ENCODE measurements at places on chromosomes 16 and 17. TPM values are rescaled to one million over a fixed set of nuclear protein-coding genes. Genes with fewer than 3 reads are reported as not detected.
A peak's percentile ranks its signal among the peaks of the same experiment; 100 is the strongest.

PPL gene
- total RNA-seq: 156 TPM

DNA sequence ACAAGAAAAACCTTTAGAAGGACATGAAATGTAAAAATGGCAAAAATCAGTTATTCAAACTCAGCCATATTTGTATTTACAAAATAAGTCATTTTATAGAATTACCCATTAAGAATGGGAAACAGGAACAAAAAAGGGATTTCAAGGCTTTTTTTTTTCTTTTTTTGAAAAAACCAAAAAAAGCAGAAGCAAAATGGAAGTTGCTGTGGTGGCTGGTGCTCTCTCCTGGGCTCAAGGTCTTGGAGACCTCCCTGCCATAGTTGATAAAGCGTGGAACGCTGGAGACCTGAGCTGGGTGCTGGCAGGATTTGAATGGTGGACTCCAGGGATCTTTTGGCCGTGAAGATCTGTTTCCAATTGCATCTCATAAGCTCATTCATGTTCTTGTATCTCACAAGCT lies 3.1 kb downstream of the PLCG2 start:
- peaks cover 20% of the 10 kb centered on the region for H3K4me1 ChIP-seq
- no peak for DNase-seq
- no peak overlapping the region for H3K27ac ChIP-seq
- no peaks in the 10 kb centered on the region for H3K36me3 ChIP-seq
- no peak overlapping the region for H3K4me3 ChIP-seq

GRCh38 chr17:40321961-40322357 lies 13.0 kb downstream of the RARA start:
- H3K4me1 ChIP-seq: peaks cover 91% of the 10 kb centered on the region
- H3K36me3 ChIP-seq: no peaks in the 10 kb centered on the region
- peak overlapping the region; percentile 93 for H3K27ac ChIP-seq
- DNase-seq: no peak

CCL17 gene
- 2.8 TPM for total RNA-seq

GRCh38 chr17:43583332-43583731 lies 37.2 kb upstream of the ETV4 start:
- no peaks in the 10 kb centered on the region for H3K27me3 ChIP-seq
- no peak overlapping the region for H3K27ac ChIP-seq
- no peak for DNase-seq
- H3K4me1 ChIP-seq: peaks cover 9% of the 10 kb centered on the region

VAMP2 gene
- 48.2 TPM for total RNA-seq

KRTAP4-4 gene
- not detected for total RNA-seq

- H3K4me1 ChIP-seq: peaks cover 14% of the 10 kb centered on the region
- no peak for DNase-seq
- no peaks in the 10 kb centered on the region for H3K27me3 ChIP-seq
Measured at GRCh38 chr16:81265658-81266451, 27.4 kb downstream of the BCO1 start.

METTL2A gene
- total RNA-seq: 20.2 TPM

DNA sequence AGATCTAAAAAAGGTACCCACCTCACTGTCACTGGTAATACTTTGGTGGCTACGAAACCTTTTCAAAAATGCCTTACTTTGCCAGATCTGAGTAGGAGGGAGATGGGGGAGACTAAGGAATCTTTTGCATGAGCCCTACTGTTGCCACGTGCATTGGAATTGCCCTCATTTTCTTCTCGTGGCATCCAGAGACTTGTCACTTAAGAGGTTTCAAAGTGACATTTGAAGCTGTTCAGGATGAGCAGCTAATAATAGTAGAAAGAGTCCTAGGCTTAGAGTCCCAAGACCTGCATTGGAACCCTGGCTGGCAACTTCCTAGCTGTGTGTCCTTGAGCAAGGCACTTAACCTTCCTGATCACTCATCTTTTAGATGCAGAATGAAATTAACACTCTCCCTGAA lies 43.5 kb downstream of the GPRC5B start:
- H3K4me1 ChIP-seq: no peaks in the 10 kb centered on the region
- H3K4me3 ChIP-seq: no peak overlapping the region
- no peak for DNase-seq

DNA sequence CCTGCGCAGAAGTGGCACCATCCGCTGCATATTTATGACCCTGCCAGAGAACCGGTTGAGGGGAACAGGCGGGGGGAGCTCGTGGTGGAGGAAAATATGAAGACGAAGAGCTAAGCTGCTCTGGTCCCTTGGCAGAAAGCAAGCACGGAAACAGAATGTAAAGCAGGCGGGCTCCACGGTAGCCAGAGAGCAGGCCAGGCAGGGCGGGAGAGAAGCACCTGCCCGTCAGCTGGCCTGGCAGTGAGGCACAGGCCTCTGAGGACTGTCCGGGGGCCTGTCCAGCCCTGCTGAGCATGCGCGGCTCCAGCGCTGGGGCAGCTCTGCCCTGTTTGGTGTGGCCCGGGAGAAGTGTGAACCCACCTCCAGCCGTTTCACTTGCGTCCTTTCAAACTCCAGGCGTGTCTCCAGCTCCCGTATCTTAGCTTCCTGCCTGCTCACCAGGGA lies 46.7 kb downstream of the PIPOX start:
- H3K4me1 ChIP-seq: no peaks in the 10 kb centered on the region

CDRT15 gene
- not detected for total RNA-seq

DNA sequence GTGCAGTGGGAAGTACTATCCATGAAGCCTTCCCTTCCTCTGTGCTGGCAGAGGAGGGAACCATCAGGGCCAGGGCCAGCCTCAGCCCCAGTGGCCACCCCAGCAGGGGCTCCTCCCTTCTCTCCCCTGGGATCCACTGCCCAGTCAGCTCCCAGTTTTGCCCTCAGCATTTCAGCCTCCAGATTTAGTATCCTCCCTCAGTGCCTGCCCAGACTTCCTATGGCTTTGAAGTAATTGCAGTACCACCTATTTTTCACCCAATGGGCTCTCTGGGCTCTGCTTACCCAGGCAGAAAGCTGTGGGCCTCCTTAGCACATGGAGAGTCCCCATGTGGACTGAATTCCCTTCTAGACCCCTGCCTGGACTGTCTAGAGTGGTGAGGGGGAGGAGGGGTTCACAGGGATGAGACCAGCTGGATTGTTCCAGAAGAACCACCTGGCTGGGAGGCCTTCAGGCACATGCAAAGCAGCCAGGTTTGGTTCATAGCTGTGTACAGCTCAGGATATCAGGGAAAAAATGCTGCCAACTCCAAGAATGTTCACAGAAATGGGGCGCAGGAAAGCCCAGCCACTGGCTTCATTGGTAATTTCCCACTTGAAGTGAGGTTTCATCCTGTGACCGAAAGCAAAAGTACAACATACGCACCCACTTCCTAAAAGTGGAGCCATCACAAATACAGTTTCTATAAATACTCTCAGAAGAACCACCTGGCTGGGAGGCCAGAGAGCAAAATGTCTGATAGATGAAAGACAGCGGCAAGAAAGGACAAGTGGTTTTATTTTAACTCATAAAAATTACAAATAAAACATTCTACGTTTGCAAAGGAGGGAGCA lies 15.2 kb upstream of the HERPUD1 start:
- DNase-seq: no peak
- H3K27ac ChIP-seq: peak overlapping the region; percentile 79
- H3K27me3 ChIP-seq: no peaks in the 10 kb centered on the region

DPH1 gene
- 28.8 TPM for total RNA-seq

ZG16B gene
- 0.69 TPM for total RNA-seq

ALOX12 gene
- total RNA-seq: 1.6 TPM

DNA sequence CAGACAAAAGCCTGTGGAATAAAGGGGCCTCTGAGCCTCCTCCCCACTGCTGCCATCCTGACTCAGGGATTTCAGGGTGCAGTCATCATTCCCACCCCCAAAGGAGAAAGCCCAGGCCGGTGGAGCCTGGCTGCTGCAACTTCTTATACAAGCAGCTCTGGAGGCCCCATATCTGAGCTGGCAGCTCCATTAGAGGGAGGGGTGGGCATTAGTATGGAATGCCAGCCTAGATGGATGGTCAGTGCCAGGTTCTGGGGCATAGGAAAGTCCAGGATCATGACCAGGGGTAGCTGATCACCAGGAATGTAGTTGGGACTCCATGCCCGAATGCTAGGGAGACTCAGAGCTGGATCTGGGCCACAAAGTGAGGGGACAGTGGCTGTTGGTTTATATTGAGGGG lies 581.0 kb downstream of the KCNJ18 start:
- no peaks in the 10 kb centered on the region for H3K36me3 ChIP-seq
- no peaks in the 10 kb centered on the region for H3K27me3 ChIP-seq
- no peak overlapping the region for H3K4me3 ChIP-seq

DNA sequence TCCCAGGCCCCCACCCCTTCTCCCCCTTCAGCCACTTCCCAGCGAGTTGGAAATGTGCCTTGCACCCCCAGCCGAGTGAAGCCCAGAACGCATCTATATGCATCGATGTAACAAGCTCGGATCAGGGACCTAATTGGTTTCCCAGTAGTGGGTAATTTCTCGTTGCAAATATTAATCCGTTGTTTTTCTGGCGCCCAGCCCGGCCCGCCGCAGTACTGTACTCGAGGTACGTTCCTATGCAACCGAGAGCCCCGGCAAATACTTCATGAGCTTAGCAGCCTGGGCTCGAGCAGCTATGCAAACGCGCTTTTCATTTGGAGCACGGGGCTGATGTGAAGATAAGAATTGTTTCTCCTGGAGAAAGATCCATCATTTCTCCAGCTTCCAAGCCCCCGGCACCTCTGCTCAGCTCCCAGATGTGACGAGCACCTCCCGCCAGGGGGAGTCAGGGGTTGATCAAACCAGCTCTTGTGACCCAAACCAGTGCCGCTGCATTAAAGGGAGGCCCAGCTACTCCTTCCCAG lies 229.8 kb downstream of the KATNIP start:
- peak; percentile 89 for DNase-seq
- no peak overlapping the region for H3K4me3 ChIP-seq
- no peaks in the 10 kb centered on the region for H3K27me3 ChIP-seq

CPHXL2 gene
- total RNA-seq: not detected

GRCh38 chr17:64028874-64029464 lies 8.5 kb upstream of the ICAM2 start:
- no peak for DNase-seq
- H3K4me3 ChIP-seq: no peak overlapping the region

DNA sequence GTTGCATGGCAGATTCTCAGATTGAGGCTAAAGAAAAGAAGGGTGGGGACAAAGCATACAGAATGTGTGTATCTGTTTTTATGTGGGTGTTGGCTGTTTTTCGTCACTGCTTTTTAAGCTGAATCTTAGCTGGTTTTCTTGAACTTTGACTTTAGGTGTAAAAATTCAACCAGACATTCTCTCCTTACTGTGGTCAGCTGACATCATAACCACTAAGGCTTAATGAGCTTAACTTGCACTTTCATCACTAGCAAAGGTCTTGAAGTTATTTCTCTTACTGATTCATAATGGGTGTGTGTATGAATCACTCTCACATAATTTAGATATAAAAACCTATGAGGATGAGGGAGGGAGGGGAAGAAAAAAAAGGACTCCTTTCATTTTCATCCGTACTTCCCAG lies 4.0 kb upstream of the CDC6 start:
- H3K27me3 ChIP-seq: no peaks in the 10 kb centered on the region
- H3K4me1 ChIP-seq: peaks cover 16% of the 10 kb centered on the region
- H3K27ac ChIP-seq: peak overlapping the region; percentile 42
- no peak overlapping the region for H3K4me3 ChIP-seq
- peaks cover 41% of the 10 kb centered on the region for H3K36me3 ChIP-seq

DNA sequence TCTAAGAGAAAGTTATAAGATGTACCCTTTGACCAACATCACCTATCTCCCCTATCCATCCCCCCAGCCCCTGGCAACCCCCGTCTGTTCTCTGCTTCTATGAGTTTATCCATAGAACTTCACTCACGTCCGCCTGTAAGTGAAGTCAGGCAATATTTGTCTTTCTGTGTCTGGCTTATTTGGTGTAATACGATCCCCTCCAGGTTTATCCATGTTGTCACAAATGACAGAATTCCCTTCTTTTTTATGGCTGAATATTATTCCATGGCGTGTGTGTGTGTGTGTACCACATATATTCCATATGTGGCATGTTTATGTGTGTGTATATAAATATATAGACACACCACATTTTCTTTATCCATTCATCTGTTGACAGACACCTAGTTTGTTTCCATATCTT lies 339.7 kb downstream of the CPPED1 start:
- H3K4me3 ChIP-seq: no peak overlapping the region
- no peak for DNase-seq
- no peaks in the 10 kb centered on the region for H3K36me3 ChIP-seq
- H3K27me3 ChIP-seq: no peaks in the 10 kb centered on the region

DNA sequence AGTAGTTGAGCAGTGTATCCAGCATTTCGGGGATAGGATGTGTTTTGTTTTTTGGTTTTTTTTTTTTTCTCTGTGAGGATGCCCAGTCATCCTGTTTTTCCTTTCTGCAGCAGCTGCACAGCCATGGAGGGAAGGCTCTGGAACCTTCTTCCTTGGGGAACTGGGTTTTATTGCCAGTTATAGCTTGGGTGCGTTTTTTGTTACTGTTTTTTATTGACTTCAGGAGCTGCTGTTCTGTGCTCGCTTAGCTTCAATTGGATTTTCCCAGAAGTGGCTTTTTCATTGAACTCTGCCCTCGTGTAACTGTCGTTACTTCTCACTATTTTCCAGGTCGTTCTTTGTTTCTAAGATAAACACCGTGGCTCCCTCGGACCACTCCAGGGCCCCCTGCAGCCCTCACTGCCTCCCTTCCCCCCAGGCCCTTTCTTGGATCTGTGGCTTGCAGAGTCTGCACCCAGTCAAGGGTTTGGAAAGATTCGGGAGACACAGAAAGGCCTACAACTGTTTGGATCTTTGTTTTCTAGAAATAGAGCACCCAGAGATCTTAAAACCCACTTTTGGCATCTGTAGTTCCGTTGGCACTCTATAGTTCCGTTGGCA lies 119.7 kb upstream of the CACNG5 start:
- no peaks in the 10 kb centered on the region for H3K36me3 ChIP-seq
- no peak for DNase-seq
- no peaks in the 10 kb centered on the region for H3K27me3 ChIP-seq
- H3K27ac ChIP-seq: no peak overlapping the region

- peaks cover 28% of the 10 kb centered on the region for H3K4me1 ChIP-seq
- no peaks in the 10 kb centered on the region for H3K36me3 ChIP-seq
- no peaks in the 10 kb centered on the region for H3K27me3 ChIP-seq
- DNase-seq: no peak
- peak overlapping the region; percentile 42 for H3K4me3 ChIP-seq
Measured at GRCh38 chr17:80071116-80071841, 30.1 kb upstream of the GAA start.

PPY gene
- not detected for total RNA-seq

IRF8 gene
- 68.2 TPM for total RNA-seq

DNA sequence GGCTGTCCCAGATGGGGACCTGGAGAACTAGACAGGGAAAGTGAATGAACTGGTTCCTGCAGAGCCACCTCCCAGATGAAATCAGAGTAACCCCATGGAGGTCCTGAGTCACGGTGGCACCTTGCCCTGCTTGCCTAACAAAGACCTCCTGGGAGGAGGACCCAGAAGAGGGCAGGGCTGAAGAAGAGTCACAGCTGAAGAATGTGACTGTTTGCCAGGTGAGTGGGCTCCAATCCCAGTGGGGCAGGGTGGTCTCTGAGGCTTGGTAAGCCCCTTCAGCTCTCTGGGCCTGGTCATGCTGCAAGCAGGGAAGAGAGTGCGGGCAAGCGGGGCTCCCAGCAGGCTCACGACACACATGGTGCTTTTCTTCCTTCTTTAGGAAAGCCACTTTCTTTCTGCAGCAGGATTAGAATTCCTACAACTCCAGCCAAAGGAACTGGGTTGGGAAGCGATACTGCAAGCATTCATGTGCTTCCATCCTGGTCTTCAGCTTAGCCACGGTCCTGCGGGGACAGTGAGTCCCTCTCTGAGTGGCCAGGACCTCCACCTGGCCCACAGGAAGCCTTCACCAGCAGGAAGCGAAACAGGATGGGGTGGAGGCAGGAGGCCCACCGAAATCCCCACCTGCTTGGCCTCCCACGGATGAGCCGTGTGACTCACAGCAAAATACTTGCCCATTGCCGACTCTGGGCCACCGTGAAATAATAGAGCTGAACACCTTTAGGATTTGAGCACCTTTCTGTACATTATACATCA lies 4.3 kb downstream of the C16orf74 start:
- H3K4me3 ChIP-seq: no peak overlapping the region
- no peak overlapping the region for H3K27ac ChIP-seq
- peaks cover 17% of the 10 kb centered on the region for H3K4me1 ChIP-seq
- H3K36me3 ChIP-seq: no peaks in the 10 kb centered on the region
- no peak for DNase-seq

Data from upper lobe of left lung (tissue), 6 donors.